CD4-positive, alpha-beta T cell treated with Interleukin-17A for 1 hour (primary cell): ENCODE measurements at places on chromosomes 5 and 9.

GRCh38 chr5:543755-544674, 19.8 kb upstream of the SLC9A3 start:
- DNase-seq: peak; percentile 56

GRCh38 chr9:119533504-119533903, 164.3 kb upstream of the BRINP1 start:
- DNase-seq: no peak

- DNase-seq: no peak
Observed at GRCh38 chr5:93272108-93272507, 308.9 kb downstream of the NR2F1-AS1 start.

- no peak for DNase-seq
Observed at GRCh38 chr5:144395704-144396103, 225.0 kb downstream of the KCTD16 start.

- DNase-seq: no peak
Observed at GRCh38 chr9:105890046-105890822, 195.9 kb downstream of the TMEM38B start.

DNA sequence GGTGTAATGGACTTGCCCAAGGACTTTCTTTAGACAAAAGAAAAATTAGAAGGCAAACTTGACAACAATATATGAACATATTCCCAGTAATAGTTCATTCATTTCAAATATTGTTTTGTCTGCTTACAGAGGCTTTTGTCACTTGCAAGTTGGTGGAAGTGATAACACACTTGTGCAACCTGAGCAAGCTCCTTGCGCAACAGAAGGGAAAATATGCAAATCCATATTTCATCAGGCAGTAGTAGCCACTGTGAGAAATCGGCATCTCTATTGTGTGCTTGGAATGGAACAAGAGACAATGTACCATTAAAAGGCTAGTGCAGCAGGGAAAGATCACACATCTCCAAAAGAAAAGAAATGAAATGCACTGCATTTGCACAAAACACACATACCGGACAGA, 125.3 kb upstream of the RASEF start:
- no peak for DNase-seq

- no peak for DNase-seq
Observed at GRCh38 chr5:34490506-34491250, 165.4 kb upstream of the RAI14 start.

DNA sequence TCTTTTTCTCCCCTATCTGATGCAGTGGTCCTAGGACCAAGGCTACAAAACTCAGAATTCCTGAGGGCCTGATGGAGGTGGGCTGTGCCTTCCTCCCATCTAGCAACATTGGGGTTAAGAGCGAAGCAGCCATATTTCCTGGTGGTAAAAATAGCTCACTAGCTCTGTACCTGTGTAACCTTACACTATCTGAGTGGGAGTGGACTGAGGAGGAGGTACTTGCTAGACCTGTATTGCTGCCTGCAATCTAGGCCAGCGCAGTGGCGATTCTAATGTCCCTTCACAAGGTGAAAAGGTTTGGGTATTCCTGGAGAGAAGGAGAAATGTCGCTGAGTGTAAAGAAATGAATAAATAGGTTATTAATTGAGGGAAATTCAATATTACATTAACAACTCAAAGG, 80.2 kb upstream of the LIFR start:
- DNase-seq: no peak

DNA sequence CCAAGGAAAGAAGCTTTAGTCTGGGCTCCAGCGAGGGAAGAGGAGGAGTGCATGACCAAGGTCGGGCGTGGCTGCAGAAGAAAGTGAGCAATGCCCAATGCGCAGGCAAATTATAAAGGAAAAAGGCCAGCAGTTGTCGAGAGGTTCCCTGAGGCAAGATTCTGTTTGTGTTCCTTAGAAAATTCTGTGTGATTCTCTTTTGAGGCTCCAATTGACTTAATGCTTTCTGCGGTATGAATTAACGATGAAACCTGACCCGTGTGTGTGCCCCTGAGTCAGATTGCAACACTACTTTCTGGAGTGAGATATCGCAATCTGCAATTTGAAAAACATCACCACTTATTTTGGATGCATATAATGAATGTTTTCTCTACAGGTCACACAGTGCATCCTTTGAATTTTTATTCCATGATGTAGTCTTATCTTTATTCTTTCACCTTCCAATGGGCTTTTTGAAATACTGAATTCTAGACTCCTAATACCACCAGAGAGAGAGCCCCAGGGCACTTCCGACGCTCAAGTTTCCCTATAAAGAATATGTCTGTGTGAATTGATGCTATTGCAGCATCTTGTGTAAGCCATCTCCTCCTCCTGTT, 117.9 kb upstream of the IL6ST start:
- DNase-seq: no peak

DNA sequence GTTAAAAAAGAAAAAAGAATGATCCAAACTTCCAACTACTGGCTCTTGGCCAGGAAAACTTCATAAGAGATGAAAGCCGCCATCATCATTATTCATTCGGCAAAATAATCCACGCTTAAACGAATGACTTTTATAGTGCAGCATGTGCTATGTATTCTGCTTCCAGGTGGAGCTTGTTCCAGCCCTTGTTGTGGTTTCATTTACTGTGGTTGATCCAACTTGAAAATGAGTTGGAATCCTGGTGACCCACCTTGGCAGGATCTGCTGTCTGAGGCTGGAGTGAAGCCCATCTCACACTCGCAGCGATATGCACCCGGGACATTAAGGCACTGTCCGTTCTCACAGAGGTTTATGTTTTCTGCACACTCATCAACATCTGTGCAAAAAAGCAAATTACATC, 209.6 kb downstream of the FBN2 start:
- DNase-seq: no peak

GRCh38 chr9:111450124-111450523, 34.1 kb downstream of the ECPAS start:
- no peak for DNase-seq

DNA sequence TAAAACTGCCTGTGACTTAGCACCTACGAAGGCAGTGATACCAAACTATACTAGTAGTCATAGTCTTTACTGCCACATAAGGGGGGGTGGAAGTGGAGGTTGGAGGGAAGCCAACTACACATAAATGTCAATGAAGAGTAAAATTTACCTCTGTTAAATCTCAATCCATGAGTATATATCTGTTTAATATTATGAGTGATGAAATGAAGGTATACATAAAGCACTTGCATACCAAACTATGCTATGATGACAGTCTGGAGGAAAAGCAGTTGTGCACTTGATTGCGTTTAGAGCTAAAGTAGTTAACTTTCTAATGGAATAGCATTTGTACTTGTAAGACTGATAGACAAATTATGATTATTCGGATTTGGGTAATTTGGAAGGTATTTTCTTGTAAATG, 129.2 kb upstream of the POU5F2 start:
- DNase-seq: no peak

- DNase-seq: no peak
Observed at GRCh38 chr9:116137581-116137980, 16.0 kb upstream of the PAPPA start.

- no peak for DNase-seq
Observed at GRCh38 chr9:135786146-135786690, 84.2 kb downstream of the KCNT1 start.

- no peak for DNase-seq
Observed at GRCh38 chr9:130981002-130981755, 27.8 kb upstream of the LAMC3 start.

GRCh38 chr5:150763023-150763769, 4.4 kb upstream of the DCTN4 start:
- DNase-seq: no peak

DNA sequence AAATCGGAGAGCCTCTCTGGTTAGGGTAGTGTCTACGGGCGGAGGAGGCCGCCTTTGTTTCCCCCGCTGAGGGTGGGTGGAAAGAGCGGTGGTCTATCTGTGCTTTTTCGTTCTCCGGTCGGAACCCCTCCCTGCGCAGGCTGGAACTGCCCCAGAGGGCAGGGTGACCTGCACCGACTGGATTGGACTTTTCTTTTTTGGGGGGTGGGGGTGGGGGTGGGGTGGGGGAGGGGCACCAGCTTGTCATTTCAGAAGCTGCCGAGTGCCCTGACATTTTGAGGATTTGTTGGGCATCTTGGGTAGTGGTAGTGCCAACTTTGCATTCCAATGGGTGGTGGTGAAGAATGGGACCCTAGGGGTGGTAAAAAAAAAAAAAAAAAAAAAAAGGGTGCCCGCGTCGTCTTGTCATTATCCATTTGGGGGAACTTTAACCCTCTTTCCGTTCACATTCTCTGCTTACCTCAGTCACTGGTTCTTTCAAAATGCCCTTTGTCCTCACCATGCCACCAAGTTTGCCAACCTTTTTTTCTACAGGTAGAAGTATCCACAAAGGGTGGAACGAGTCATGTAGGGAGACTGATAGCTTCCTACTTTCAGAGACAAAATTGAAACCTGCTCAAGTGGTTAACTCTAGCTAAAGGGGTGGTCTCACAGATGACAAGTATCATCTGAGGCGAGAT, 1.3 kb downstream of the UBE2R2 start:
- DNase-seq: peak; percentile 52

DNA sequence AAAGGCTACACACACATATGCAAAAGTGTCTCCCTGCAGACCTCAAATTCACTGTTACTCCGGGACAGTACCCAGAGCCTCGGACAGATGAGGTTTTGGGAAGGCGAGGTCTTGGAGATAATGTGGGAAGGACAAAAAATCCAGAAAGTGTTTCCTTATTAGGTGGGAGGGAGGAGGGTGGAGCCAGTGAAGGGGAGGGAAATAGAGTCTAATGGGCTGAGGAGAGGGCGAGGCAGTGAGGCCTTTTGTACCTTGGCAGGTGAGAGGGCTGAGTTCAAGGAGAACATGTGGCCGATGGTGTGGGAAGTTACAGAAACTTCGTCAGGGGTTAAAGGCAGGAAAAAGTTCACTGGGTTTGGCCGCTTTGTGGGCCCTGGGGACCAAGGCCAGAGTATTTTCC, 22.1 kb upstream of the TMEM174 start:
- DNase-seq: no peak
